ENCODE measurements at places on chromosomes 6 and 20.

- DNase-seq: no peak
Measured at GRCh38 chr6:158143700-158144099, 24.4 kb downstream of the SERAC1 start.

- DNase-seq: no peak
Measured at GRCh38 chr6:109922851-109923250, 55.3 kb upstream of the GPR6 start.

DNA sequence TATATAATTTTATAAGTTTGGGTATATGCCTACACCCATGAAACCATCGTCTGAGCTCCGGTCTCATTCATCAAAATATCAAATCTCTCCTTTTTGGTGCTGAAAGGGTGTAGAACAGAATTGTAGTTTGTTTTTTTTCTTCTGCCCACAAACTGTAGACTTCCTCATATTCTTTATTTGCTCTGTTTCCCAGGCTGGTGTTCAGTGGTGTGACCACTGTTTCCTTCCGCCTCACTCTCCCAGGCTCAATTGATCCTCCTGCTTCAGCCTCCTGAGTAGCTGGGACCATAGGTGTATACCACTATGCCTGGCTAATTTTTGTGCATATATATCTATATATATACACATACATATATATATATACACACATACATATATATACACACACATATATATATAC is 139.6 kb upstream of the HCRTR2 start:
- DNase-seq: no peak

- no peak for DNase-seq
Measured at GRCh38 chr6:142960098-142960497, 15.1 kb upstream of the HIVEP2 start.

- no peak for DNase-seq
Measured at GRCh38 chr20:37207171-37207570, 27.8 kb upstream of the MROH8 start.

DNA sequence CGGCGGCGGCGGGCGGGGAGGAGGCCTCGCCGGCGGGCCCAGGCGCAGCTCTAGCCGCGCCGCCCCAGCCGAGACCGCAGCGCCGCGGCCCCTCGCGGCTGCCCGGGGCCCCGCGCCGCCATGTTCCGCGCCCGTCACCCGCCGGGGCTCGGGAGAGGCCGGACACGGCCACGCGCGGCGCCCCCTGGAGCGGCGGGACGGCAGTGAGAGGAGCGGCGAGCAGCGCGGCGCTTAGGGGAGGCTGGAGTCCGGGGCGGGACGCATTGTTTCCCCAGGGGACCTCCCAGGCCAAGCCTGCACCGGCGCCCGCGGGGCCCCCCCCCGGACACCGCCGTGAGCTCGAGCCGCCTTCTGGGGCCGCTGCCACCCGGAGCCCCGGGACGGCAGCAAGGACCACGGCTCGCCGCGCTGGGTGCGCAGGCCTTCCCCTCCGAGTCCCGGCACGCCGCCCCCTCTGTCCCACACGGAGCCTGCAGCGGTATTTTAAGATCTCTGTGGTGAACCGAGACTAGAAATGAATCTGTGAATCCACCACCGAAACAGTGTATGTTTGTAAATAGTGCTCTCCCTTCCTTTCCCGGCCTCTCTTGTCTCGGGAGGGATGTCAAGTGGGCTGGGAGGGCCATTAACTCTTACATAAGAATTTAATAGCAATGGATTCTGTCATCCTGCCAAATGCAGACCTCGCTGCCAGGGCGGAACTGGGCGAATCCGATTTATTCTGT is 424 bp upstream of the KIF13A start:
- no peak for DNase-seq

DNA sequence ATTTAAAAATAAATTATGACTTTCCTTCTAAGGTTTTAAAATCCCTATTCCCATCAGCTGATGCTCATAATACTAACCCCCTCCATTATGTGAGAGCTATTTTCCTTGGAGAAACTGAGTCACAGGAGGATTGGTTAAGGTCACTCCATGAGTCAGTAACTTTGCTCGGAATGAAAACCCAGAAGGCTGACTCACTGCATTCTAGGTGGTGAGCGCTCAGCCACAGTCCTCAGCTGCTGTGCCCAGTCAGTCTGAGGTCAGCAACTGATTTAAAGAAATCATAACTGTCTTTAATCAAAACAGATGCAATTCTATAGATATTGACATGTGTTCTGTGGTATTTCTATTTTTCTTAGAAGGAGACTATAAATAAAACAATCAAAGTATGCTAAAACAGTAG is 359.2 kb downstream of the GJA1 start:
- no peak for DNase-seq

DNA sequence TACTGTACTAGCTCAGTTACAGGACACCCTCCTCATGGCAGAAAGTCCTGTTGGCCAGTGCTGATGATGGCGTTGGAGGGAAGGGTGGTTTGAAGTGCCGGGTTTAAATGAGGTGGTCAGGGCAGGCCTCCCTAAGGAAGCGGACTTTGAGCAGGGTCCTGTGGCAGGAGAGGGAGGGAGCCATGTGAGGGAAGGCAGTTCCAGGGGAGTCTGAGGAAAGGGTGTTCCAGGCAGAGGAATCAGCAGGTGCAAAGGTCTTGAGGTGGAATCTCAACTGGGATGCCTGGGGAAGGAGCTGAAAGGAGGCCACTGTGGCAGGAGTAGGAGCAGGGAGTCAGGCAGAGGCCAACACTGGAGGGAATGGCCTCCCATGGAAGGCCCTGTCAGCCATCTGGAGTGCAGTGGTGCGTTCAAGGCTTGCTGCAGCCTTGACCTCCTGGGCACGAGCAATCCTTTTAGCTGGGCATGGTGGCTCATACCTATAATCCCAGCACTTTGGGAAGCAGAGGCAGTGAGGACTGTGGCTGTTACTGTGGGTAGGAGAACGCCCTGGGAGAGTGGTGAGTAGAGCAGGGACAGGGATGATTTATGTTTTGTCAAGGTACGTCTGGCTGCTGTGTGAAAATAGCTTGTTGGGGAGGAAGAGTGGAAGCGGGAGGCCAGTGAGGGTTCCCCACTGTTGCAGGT is 26.2 kb downstream of the VSTM2L start:
- DNase-seq: no peak

GRCh38 chr6:6826095-6826901 is 237.8 kb downstream of the LY86 start:
- DNase-seq: no peak

- no peak for DNase-seq
Measured at GRCh38 chr20:46113113-46113470, 5.0 kb upstream of the CD40 start.

DNA sequence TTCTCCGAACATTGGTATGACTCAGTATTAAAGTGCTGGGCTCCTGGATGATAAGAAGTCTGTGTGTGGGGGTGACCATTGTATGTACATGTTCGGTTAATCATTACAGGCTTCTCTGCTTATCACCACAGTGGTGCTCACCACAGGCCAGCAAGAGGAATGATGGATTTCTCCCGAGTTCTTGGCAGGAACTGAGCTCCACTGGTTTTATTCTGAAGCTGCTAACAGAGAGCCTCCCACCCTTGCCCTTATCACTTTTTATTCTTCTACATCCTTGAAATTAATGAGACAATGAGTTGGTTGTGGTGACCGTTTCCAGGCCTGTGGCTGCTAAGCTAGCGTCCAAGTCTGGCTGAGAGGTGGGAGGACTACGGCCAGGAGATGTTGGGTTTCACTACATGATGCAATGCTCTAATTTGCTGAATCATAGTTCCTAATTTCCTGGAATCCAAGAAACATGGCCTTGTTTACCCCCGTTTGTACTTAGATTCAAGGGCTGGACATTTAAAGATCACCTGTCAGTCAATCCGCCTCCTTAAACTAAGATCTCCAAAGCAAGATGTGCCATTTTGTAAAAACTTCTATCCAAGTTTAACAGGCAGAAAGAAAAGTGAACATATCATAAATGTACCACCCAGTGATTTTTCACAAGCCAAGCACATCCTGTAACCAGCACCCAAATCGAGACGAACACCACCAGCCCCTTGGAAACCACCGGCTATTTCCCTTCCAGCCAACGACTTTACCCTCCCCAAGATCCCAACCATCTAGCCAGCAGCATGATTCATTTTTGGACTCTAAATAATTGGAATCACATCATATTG is 172.5 kb downstream of the FOXA2 start:
- no peak for DNase-seq

GRCh38 chr6:125792680-125793079 is 1.9 kb downstream of the NCOA7 start:
- no peak for DNase-seq

DNA sequence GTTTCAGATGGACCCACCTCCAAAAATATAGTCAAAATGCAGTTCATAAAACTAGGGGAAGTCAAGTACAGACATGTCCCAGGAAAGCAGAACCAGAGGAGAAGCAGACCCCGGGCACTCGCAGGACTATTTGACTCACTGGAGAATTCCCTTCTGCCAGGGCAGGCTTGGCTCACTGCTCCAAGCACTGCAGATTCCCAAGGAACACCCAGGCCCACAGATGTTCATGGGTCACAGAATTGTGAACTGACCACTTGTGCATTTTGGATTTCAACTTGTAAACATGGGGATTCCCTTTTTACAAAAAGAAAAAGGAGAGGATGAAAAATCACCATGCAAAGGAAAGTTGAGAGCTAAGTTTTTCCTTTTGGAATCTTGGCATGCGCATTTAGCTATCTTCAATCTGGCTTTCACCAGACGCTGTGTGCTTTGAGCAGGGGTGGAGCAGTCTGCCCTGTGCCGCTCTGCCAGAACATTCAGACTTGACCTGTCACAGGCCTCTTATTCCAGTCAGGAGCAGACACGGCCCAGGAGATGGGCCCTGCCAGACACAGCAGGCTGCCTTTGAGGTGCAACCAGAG is 237.5 kb upstream of the TAB2 start:
- no peak for DNase-seq

DNA sequence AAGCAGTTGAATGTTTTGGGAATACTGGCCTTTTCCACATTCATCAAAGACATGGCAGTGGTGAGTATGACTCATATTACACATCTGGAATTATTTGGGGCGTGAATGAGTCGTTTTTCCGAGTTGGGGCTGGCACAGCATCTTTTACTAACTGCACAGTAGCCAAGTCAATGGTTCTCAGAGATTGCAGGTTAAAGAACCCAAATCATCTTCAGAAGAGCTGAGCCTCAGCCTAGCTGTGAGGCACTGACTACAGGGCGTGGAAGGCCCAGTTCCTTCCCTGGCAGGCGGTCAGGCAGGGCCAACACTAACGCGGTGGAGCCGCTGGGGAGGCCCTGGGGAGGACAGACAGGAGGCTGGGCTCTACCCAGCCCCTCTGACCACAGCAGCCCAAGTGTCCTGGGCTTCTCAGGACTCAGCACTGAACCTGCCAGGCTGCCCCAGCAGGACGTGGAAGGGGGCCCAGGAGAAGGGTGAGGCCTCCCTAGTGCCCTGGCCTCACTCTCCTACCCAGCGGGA is 20.1 kb upstream of the HELZ2 start:
- DNase-seq: no peak

Data from activated naive CD4-positive, alpha-beta T cell (primary cell).